ENCODE measurements at places on chromosomes 4 and X.

DNA sequence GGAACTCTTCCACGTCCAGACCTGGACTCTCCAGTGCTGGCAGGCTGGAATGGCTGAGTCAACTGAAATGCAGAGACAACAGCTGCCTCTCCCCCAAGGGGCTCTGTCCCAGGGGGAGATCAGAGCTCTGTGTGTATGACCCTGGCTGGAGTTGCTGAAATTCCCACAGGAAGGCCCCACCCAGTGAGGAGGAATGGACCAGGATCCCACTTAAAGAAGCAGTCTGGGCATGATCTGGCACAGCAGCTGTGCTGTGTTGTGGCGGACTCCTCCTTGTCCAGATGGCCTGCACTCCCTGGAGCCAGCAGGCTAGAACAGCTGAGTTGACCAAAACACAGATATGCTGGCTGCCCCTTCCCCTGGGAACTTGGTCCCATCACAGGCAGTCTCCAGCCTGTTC lies 25.4 kb downstream of the C4orf17 start:
- DNase-seq = no peak

DNA sequence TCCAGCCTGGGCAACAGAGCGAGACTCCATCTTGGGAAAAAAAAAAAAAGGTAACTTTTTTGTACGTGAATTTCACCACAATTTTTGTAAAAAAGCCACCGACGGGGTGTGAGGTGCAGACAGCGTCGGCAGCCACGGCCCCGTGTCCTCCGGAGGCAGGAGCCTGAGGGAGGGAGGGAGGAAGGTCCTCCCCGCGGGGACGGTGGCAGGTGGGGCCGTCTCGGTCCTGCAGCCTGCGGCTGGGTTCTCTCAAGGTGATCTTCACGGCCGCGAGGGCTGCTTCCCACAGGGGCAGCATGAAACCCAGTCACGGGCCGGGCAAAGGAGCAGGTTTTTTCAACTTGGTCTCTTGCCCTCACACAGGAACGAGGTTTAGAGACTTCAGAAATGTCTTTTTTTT lies 14.0 kb downstream of the PLCXD1 start:
- no peak for DNase-seq

DNA sequence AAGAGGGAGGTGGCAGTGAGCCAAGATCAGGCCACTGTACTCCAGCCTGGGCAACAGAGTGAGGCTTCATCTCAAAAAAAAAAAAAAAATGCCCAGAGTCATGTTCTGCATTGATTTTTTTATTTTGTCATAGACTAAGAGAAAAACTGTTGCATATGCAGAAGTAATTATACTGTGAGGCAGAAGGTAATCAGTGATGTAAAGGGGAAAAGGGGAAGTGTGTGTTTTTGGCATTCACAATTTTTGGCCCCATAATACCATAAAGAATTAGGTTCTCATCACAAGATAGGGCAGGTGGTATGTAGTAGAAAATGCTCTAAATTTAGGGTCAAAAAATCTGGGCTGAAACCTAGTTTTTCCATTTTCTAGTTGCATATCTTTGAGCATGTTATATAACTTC lies 47.3 kb upstream of the GAB1 start:
- DNase-seq = no peak

- no peak for DNase-seq
Observed at GRCh38 chr4:147830987-147831386, 99.1 kb downstream of the ARHGAP10 start.

GRCh38 chr4:81756042-81756441 lies 284.3 kb upstream of the RASGEF1B start:
- no peak for DNase-seq

- DNase-seq = no peak
Observed at GRCh38 chr4:142350871-142351270, 495.2 kb downstream of the INPP4B start.

- DNase-seq = no peak
Observed at GRCh38 chrX:74421740-74422352, 553 bp downstream of the SLC16A2 start.

- no peak for DNase-seq
Observed at GRCh38 chr4:11297201-11297600, 131.5 kb downstream of the HS3ST1 start.

- DNase-seq = no peak
Observed at GRCh38 chr4:95465010-95465409, 83.8 kb downstream of the UNC5C start.

- no peak for DNase-seq
Observed at GRCh38 chr4:138911909-138912703, 103.5 kb upstream of the NOCT start.

Data from memory B cell (primary cell).